Caco-2 (cell line): ENCODE measurements at places on chromosomes 3 and 15. TPM values are rescaled to one million over a fixed set of nuclear protein-coding genes. Genes with fewer than 3 reads are reported as not detected.

The GHSR gene
- not detected in 2 replicates for total RNA-seq

- no peak overlapping the region for H3K4me3 ChIP-seq
- H3K27me3 ChIP-seq, result no peaks in the 10 kb centered on the region
- peak overlapping the region; percentile 99 for H3K27ac ChIP-seq
- DNase-seq, result no peak
- peaks cover 19% of the 10 kb centered on the region for H3K4me1 ChIP-seq
- peaks cover 5% of the 10 kb centered on the region for H3K36me3 ChIP-seq
Observed at GRCh38 chr3:48466386-48467109, 20.0 kb downstream of the ATRIP start.

DNA sequence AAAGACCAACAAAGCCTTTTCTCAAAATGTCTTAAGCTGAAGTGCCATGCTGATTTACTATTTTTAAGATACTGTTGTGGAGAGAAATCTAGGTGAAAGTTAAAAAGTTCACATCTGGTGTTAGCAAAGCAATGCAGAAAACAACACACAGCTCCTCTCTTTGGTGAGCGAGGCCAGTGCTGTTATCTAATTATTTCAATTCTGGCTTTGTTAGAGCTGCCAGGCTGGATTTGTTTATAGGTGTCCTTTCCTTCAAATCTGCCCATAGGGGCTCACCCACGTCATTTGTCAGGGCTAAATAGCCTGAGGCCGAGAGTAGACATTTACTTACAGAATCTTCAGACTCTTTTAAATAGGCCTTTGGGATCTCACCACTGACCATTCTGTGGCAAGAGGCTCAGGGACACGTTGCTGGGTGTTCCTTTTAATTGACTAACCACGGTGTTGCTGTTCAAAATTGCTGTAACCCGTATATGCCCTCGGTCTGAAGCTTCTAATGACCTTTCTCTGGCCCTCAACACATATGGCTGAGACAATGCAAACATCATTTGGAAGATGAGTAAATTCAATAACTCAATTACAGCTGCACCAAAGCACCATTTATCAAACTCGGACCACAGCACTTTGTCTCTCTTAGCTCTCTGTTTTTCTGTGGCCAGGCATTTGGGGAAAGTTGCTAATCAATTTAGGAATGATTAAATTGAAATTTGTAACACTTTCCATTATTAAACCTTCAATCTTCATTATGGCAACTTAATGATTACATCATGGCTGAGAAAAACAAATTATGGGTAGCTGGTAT is 152.6 kb downstream of the PDZRN3 start:
- no peak overlapping the region for H3K27ac ChIP-seq
- DNase-seq, result no peak
- no peak overlapping the region for H3K4me3 ChIP-seq
- peaks cover 12% of the 10 kb centered on the region; the same call in 1 of the 2 replicates for H3K4me1 ChIP-seq
- H3K36me3 ChIP-seq, result 0 out of 2 replicates have a peak, but pooled peaks cover 1% of the 10 kb centered on the region

The UCN2 gene
- total RNA-seq, result 0.54 TPM in 1 of 2 replicates, not detected in the other

The ULK4 gene
- total RNA-seq, result 4.2 and 4.6 TPM in 2 replicates

- no peak overlapping the region for H3K27ac ChIP-seq
- no peaks in the 10 kb centered on the region for H3K27me3 ChIP-seq
- H3K4me1 ChIP-seq, result no peaks in the 10 kb centered on the region
Observed at GRCh38 chr3:191138937-191139336, 60.1 kb upstream of the OSTN start.

- no peaks in the 10 kb centered on the region for H3K27me3 ChIP-seq
- no peak overlapping the region for H3K27ac ChIP-seq
- H3K4me1 ChIP-seq, result no peaks in the 10 kb centered on the region
- H3K36me3 ChIP-seq, result no peaks in the 10 kb centered on the region
- H3K4me3 ChIP-seq, result no peak overlapping the region
Observed at GRCh38 chr3:20484126-20484525, 298.1 kb upstream of the SGO1 start.

The SOX2 gene
- 33.4 and 34.1 TPM in 2 replicates for total RNA-seq

GRCh38 chr3:32998631-32999451 is 47.4 kb downstream of the CCR4 start:
- H3K36me3 ChIP-seq, result no peaks in the 10 kb centered on the region; the same call in 1 of the 2 replicates
- no peak overlapping the region for H3K4me3 ChIP-seq
- H3K27me3 ChIP-seq, result no peaks in the 10 kb centered on the region
- no peak overlapping the region for H3K27ac ChIP-seq
- H3K4me1 ChIP-seq, result no peaks in the 10 kb centered on the region

The MORC1 gene
- total RNA-seq, result not detected in 2 replicates

DNA sequence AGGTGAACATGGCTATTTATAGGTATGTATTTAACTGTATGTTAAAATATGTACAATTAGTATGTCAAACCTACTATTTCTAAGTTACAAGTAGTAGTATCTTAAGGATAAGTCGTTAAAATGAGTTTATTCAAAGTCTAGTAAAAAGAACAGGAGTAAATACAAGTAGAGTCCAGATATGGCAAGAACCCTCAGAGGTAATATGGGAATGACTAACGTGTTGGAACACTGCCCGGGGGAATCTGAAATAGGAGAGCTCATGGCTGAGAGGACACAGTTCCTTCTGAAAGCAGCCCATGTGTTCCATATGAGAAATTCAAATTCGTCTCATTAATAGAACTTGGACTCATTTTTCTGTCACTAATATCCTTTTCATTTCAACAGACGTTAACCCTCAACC is 158.8 kb downstream of the CLSTN2 start:
- H3K4me1 ChIP-seq, result no peaks in the 10 kb centered on the region
- no peaks in the 10 kb centered on the region for H3K36me3 ChIP-seq
- no peak overlapping the region for H3K4me3 ChIP-seq
- no peaks in the 10 kb centered on the region for H3K27me3 ChIP-seq

DNA sequence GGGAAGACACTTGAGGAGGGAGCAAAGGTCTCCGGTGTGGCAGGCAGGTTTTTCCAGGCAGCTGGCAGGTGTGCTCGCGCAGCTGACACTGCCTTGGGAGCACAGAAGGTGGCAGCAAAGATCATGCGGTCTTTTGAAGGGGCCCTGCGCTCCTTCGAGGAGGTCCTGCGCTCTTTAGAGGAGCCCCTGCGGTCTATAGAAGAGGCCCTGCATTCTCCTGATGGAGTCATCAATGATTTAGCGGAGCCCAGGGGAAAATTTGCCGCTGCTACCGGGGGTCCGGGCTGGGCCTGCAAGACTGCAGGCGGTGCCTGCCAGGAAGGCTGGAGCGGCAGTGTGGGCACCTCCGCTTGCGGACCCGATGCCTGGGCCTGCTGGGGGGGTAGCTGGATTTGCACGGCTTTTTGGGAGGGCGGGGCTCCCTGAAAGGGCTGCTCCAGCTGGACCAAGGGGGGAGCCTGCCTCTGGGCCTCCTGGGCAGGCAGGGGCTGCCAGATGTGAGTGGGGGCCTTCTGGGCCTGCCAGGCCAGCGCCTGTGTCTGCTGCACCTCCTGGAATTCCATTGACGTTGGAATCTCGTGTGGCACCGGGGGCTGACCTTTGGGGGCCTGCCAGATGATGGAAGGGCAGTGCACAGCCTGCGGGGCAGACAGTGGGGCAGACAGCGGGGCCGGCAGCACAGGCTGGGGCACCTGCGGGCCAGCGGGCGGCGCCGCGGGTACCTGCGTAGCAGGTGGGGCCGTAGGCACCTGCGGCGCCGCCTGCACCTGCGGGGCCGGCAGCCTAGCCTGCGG is 2.1 kb downstream of the MAGEL2 start:
- DNase-seq, result no peak
- H3K27me3 ChIP-seq, result no peaks in the 10 kb centered on the region
- no peak overlapping the region for H3K27ac ChIP-seq
- H3K4me3 ChIP-seq, result no peak overlapping the region

DNA sequence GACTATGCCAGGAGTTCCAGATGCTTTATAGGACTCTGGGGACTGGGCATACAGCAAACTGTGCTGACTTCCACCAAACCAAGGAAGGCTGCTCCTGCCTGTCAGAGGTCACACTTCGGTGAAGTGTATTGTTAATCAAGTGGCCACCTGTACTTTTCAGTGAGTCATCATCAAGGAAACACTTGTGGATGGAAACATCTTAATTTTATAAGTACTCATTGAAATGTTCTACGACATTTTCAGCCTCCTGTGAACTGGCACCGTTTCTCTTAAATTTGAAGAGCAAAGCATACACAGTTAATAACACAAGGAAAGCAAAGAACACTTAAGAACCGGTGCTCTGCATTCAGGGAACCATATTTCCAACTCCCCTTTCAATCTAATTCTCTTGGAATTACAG is 801.7 kb upstream of the DPPA4 start:
- H3K4me1 ChIP-seq, result no peaks in the 10 kb centered on the region
- no peak for DNase-seq
- no peak overlapping the region for H3K27ac ChIP-seq
- no peaks in the 10 kb centered on the region for H3K36me3 ChIP-seq

DNA sequence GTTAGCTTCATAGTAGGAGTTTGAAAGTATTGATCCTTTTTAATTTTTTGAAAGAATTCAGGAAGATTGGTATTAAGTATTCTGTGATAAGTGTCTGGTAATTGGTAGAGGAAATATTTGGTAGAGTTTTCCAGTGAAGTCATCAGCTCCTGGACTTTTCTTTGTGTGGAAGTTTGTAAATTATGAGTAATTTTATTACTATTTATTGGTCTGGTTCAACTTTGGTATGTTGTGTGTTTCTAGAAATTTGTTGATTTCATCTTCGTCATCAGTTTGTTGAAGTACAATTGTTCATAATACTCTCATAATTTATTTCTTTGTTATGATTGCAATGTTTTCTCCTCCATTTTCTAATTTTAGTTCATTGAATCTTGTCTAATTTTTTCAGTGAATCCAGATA is 832.0 kb downstream of the OTOL1 start:
- H3K27me3 ChIP-seq, result no peaks in the 10 kb centered on the region
- H3K36me3 ChIP-seq, result no peaks in the 10 kb centered on the region
- no peak overlapping the region for H3K27ac ChIP-seq
- H3K4me1 ChIP-seq, result no peaks in the 10 kb centered on the region

- no peak for DNase-seq
- H3K27ac ChIP-seq, result no peak overlapping the region
- no peak overlapping the region for H3K4me3 ChIP-seq
- no peaks in the 10 kb centered on the region for H3K27me3 ChIP-seq
- no peaks in the 10 kb centered on the region for H3K4me1 ChIP-seq
Observed at GRCh38 chr3:168071591-168072322, 24.0 kb downstream of the GOLIM4 start.

The FILIP1L gene
- total RNA-seq, result 15.5 and 22.7 TPM in 2 replicates

- H3K4me1 ChIP-seq, result peaks cover 15% of the 10 kb centered on the region
- no peak overlapping the region for H3K27ac ChIP-seq
- no peak overlapping the region for H3K4me3 ChIP-seq
- no peaks in the 10 kb centered on the region; the same call in 1 of the 2 replicates for H3K36me3 ChIP-seq
- H3K27me3 ChIP-seq, result no peaks in the 10 kb centered on the region
Observed at GRCh38 chr3:183878071-183878470, 6.6 kb downstream of the PARL start.

The CACNA2D3 gene
- total RNA-seq, result 0.39 TPM in 1 of 2 replicates, not detected in the other

GRCh38 chr3:144244662-144245061 is 273.0 kb downstream of the DIPK2A start:
- no peak overlapping the region for H3K27ac ChIP-seq
- H3K36me3 ChIP-seq, result no peaks in the 10 kb centered on the region
- H3K4me1 ChIP-seq, result no peaks in the 10 kb centered on the region
- DNase-seq, result no peak

- no peaks in the 10 kb centered on the region for H3K36me3 ChIP-seq
- H3K27ac ChIP-seq, result no peak overlapping the region
- no peak overlapping the region for H3K4me3 ChIP-seq
- peaks cover 1% of the 10 kb centered on the region; the same call in 1 of the 2 replicates for H3K27me3 ChIP-seq
Observed at GRCh38 chr3:124064050-124064449, 72.1 kb upstream of the ROPN1 start.

DNA sequence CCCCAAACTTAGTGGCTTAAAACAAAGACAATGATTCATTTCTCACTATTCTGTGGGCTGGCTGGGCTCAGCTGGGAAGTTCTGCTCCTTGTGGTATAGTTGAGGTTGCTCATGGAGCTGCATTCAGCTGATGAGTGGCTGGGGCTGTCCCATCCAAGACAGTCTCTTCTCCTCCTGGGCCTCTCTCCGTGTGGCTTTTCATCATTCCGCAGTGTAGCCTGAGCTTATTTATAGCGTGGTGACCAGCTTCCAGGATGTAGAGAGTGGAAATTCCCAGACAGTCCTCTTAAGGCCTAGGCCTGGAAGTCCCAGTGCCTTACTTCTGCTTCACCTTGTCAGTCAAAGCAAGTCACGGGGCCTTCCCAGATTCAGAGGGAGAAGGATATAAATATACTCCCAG is 136.7 kb upstream of the DAZL start:
- DNase-seq, result no peak
- H3K4me3 ChIP-seq, result no peak overlapping the region
- H3K4me1 ChIP-seq, result no peaks in the 10 kb centered on the region
- no peaks in the 10 kb centered on the region for H3K27me3 ChIP-seq
- H3K27ac ChIP-seq, result no peak overlapping the region
